M059J (cell line): ENCODE measurements at places on chromosomes 1 and 21. TPM values are rescaled to one million over a fixed set of nuclear protein-coding genes. Genes with fewer than 3 reads are reported as not detected.

TMEM269 gene
- total RNA-seq = 0.02 TPM in 1 of 2 replicates, not detected in the other

TINAGL1 gene
- 15.3 and 26.1 TPM in 2 replicates for total RNA-seq

FCRL4 gene
- not detected in 2 replicates for total RNA-seq

ELAPOR1 gene
- 0.84 and 1.1 TPM in 2 replicates for total RNA-seq

RCSD1 gene
- 0.15 and 0.81 TPM in 2 replicates for total RNA-seq

BEND5 gene
- 0.39 TPM in 1 of 2 replicates, not detected in the other for total RNA-seq

PKLR gene
- total RNA-seq = not detected in 2 replicates

LY9 gene
- not detected in 2 replicates for total RNA-seq

SLC16A4 gene
- total RNA-seq = 30.0 and 47.6 TPM in 2 replicates

LYSMD1 gene
- 7.6 and 9.7 TPM in 2 replicates for total RNA-seq

CD48 gene
- 0.05 TPM in 1 of 2 replicates, not detected in the other for total RNA-seq

ADORA1 gene
- total RNA-seq = 1.6 and 5.6 TPM in 2 replicates

GSTM5 gene
- not detected in 2 replicates for total RNA-seq

TMEM51 gene
- 18.7 and 22.2 TPM in 2 replicates for total RNA-seq

KCNE1 gene
- 0.32 TPM in 1 of 2 replicates, not detected in the other for total RNA-seq

INTS3 gene
- total RNA-seq = 21.4 and 37.0 TPM in 2 replicates

AMPD1 gene
- not detected in 2 replicates for total RNA-seq

DNAI4 gene
- 4.3 and 5.9 TPM in 2 replicates for total RNA-seq

OVAAL gene
- 0.05 and 0.79 TPM in 2 replicates for total RNA-seq

JAM2 gene
- total RNA-seq = 1.7 and 3.0 TPM in 2 replicates

ATP1A4 gene
- not detected in 2 replicates for total RNA-seq

OR2T35 gene
- not detected in 2 replicates for total RNA-seq

CR2 gene
- not detected in 2 replicates for total RNA-seq

LGR6 gene
- not detected in 2 replicates for total RNA-seq

OR6N1 gene
- not detected in 2 replicates for total RNA-seq

C4BPA gene
- total RNA-seq = 0.10 TPM in 1 of 2 replicates, not detected in the other

IGSF5 gene
- total RNA-seq = not detected in 2 replicates

OR14K1 gene
- total RNA-seq = not detected in 2 replicates

C2CD2 gene
- total RNA-seq = 13.2 and 32.1 TPM in 2 replicates

DIO1 gene
- total RNA-seq = not detected in 2 replicates

DTL gene
- 57.9 and 65.8 TPM in 2 replicates for total RNA-seq

DMRTA2 gene
- 0.32 and 1.4 TPM in 2 replicates for total RNA-seq

RCAN1 gene
- total RNA-seq = 160 and 181 TPM in 2 replicates

KCNE2 gene
- 0.10 TPM in 1 of 2 replicates, not detected in the other for total RNA-seq

SERINC2 gene
- 134 and 164 TPM in 2 replicates for total RNA-seq

KLF17 gene
- 0.37 and 0.64 TPM in 2 replicates for total RNA-seq

PRKAA2 gene
- 2.0 and 3.4 TPM in 2 replicates for total RNA-seq

SPRR3 gene
- not detected in 2 replicates for total RNA-seq

OR2T11 gene
- total RNA-seq = not detected in 2 replicates

PCSK9 gene
- total RNA-seq = 1.7 and 3.0 TPM in 2 replicates

SLC6A9 gene
- 2.1 and 5.1 TPM in 2 replicates for total RNA-seq

TRMT13 gene
- total RNA-seq = 4.4 and 12.2 TPM in 2 replicates

LCE3A gene
- total RNA-seq = not detected in 2 replicates

CTSS gene
- total RNA-seq = 26.7 and 69.1 TPM in 2 replicates

TNFSF18 gene
- total RNA-seq = 11.5 and 14.2 TPM in 2 replicates

RIPPLY3 gene
- total RNA-seq = 0.62 and 0.64 TPM in 2 replicates

HLCS gene
- 18.9 and 22.9 TPM in 2 replicates for total RNA-seq

CD1D gene
- total RNA-seq = 0.34 TPM in 1 of 2 replicates, not detected in the other

PLPPR5 gene
- not detected in 2 replicates for total RNA-seq

SLAMF7 gene
- 3.9 and 7.8 TPM in 2 replicates for total RNA-seq

LIPI gene
- total RNA-seq = not detected in 2 replicates

DNAJC6 gene
- 5.3 and 7.9 TPM in 2 replicates for total RNA-seq

LACTBL1 gene
- total RNA-seq = not detected in 2 replicates

MLLT11 gene
- total RNA-seq = 43.2 and 46.5 TPM in 2 replicates

CD1B gene
- total RNA-seq = not detected in 2 replicates

GPR157 gene
- total RNA-seq = 2.1 and 2.9 TPM in 2 replicates

ACOT7 gene
- 102 and 113 TPM in 2 replicates for total RNA-seq

PEF1 gene
- 128 and 144 TPM in 2 replicates for total RNA-seq

NGF gene
- total RNA-seq = 7.6 and 9.7 TPM in 2 replicates
